ENCODE measurements at places on chromosomes 2 and 18. TPM values are rescaled to one million over a fixed set of nuclear protein-coding genes. Genes with fewer than 3 reads are reported as not detected.

- DNase-seq, result peak; percentile 10
Observed at GRCh38 chr2:74555610-74556103, 1.1 kb downstream of the DOK1 start.

GRCh38 chr2:26630669-26631360 is 10.4 kb downstream of the CIB4 start:
- DNase-seq, result peak; percentile 41

DNA sequence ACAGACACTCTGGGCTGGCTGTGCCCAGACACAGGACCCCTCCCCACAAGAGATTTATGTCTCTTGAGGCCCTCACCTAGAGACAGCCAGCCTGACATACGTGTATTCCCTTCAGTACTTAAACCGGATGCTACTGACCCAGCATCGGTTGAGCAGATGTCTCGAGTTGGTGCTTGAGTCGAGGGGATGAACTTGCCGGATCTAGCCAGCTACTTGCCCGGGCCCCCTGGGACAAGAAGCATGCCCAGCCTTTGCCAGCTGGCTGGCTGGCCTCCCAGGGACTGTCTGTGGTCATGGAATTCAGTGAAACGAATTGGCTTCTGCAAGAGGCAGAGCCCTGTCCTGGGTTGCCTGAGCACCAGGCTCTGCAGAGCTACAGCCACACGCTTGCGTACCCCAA is 36.0 kb downstream of the DNMT3A start:
- peak; percentile 87 for DNase-seq

GRCh38 chr2:155190342-155190741 is 491.8 kb downstream of the KCNJ3 start:
- DNase-seq, result no peak

DNA sequence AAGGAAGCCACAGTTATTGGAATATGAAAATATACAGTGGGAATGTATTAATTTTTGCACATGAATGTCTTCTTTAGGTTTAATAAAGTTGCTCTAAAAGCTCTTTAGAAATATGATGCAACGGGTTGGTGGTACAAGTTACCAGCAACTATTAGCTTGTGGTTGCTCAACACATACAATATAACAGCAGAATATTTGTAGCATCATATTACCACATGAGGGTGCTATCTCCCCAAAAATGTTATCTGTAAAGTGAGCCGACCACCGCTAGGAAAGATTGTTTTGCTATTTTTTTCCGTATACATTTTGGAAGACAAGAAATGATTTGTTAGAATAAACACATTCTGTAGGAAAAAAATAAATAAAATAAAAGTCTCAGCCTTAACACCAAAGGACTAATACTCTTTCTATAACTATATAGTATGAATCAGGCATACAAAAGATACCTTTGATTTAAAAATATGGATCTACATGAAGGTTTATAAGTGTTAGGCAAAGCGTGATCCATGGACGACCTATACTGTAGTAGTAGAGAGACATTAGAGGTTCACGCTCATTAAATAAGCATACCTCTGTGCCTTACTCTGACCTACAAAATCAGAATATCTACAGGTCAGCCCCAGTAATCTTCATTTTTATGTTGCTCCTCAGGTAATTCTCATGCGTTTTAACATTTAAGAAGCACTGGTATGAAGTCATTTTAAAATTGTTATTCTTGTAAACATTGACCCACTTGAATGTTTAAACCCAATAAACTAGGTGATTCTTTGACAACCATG is 1110.6 kb upstream of the ACVR2A start:
- no peak for DNase-seq

GRCh38 chr2:189249901-189250300 is 70.3 kb upstream of the COL5A2 start:
- DNase-seq, result no peak

- no peak for DNase-seq
Observed at GRCh38 chr2:145076085-145076484, 556.2 kb upstream of the ZEB2 start.

DNA sequence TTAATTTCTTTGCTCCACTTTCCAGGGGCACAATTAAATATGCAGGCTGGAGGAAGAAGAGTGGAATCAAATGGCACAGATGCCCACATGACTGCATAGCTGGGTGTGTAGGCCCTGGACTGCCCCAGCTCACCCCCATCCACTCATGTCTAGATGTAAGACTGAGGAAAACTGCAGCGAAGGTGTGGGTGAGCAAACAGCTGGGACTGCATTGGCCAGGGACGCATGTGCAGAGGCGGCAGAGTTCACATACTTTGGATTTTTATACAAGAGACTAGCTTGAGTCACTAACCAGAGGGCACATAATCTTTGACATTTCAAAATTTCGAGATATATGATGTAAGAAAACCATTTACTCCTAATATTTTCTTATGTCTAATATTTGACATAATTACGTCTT is 60.1 kb downstream of the SPIRE1 start:
- DNase-seq, result no peak

DNA sequence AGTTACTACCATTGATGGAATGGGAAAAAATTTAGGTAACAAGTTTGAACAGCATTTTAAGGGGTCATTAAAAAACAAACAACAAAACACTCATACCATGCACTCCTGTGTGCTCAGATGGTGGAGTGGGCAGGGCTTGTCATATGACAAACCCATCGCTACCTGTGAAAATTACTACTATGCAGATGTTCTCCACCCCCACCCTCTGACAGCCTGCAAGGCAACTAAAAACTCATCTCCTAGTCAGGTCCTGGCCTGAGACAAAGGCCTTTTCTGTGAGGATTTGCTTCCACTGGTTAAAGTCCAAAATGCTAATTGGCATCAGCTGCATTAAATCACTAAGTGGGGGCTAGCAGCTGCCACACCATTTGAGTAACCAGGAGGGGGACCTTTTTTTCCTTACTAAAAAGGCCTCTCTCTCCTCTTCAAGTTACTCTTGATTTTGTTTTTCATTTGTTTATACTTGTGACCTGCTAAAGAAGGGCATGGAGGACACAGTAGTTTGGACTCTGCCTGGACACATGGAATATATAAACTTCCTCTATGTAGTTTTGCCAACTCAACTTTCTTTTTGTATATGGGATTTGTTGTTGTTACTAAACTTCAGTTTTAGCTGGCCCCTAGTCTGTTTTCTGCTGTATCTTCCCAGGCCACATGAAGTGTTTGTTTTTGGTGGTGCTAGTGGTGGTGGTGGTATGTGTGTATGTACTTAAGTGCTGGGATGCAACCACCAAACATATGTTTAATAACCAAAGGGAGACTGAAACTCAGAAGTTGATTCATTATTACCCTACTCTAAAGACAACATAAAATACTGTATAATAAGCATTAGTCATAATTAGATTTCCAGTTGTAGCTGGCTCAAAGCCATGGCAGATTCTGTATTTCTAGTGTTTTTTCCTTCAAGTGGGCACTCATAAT is 121.3 kb downstream of the MAP4K4 start:
- DNase-seq, result no peak

DNA sequence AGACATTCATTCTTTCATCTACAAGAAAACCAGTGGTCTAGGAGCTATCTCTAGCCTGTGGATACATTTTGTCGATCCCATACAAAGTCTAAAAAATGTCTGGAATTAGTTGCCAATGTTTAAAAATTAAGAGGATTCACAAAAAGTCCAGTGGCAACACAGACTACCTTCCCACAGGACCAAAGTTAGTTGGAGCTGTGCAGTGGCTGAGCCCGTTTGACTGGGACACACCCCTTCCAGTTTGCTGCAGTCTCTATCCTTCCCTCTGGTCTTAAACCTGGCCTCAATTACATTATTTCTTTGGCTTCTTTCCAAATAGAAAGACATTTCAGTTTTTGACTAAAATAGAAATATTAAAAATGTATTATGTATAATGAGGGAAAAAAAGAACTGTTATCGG is 18.6 kb downstream of the SLC16A14 start:
- no peak for DNase-seq

GRCh38 chr2:108492364-108492763 is 41.9 kb upstream of the LIMS1 start:
- DNase-seq, result no peak

Gene CAVIN2
- 149 TPM for total RNA-seq

Gene OSBPL6
- 2.1 TPM for total RNA-seq

Gene CNDP1
- not detected for total RNA-seq

Gene ERLEC1
- 54.1 TPM for total RNA-seq

Gene PELI1
- 17.1 TPM for total RNA-seq

Gene TRIM54
- 1.6 TPM for total RNA-seq
